ENCODE measurements at places on chromosomes 2 and 18.

GRCh38 chr2:148948868-148949267 is 73.8 kb downstream of the KIF5C start:
- no peak for DNase-seq

DNA sequence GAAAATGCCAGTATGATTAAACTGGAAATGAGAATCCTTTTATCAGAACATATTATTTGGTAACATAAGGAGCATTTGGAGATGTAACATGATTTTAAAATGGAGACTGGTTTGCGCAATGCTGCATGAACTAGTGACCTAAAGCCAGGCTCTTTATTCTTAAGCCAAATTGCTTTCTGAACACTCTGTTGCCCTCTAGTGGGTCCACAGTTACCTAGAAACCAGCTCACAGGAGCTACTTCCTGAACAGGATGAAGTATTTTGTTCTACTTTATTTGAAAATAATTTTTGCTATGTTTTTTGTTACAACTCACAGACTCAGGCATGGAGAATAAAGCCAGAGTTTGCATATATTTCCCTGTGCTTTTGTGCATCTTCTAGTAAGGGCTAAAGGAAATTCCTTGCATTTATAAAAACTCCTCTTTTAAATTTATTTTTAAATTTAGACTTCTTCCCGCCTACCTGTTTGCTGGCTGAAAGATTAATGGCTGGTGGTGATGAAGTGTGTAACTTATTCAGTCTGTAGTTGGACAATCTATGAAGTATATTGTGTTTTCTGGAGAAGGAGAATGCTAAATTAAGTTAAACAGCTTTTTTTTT is 146.7 kb downstream of the PARD3B start:
- DNase-seq, result peak; percentile 52

DNA sequence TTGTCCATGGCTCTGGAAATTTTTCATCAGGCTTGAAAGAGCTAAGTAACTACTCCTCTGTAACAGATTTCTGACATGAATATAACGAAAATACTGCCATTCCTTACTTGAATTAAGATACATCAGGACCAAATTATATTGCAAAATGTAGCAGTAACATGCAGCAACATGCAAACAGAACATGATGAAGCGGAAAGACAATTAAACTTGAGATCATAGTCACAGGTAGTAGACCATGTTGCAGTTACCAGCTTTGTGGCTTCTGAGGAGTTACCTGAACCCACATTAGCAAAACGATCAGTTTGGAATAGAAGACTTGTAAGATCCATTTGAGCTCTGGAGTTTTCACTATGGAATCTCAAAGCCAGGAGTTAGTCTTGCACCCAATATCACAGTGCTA is 76.2 kb downstream of the MREG start:
- no peak for DNase-seq

DNA sequence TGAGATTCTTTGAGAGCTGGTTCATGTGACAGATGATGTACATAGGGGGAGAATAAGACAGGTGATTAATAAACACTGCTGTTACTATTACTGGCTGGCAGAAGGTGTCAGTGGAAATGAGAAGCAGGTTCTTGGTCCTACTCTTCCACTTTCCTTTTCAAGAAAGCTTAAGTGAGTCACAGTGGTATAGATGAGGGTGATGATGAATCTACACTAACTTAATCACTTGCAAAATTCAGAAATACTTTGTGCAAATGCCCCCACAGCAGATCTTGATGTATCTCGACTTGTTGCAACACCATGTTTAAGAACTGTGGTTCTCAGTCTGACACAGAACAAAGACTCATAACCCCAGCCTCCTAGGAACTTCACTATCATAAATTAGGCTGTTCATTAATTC is 35.9 kb upstream of the MGAT5 start:
- no peak for DNase-seq

DNA sequence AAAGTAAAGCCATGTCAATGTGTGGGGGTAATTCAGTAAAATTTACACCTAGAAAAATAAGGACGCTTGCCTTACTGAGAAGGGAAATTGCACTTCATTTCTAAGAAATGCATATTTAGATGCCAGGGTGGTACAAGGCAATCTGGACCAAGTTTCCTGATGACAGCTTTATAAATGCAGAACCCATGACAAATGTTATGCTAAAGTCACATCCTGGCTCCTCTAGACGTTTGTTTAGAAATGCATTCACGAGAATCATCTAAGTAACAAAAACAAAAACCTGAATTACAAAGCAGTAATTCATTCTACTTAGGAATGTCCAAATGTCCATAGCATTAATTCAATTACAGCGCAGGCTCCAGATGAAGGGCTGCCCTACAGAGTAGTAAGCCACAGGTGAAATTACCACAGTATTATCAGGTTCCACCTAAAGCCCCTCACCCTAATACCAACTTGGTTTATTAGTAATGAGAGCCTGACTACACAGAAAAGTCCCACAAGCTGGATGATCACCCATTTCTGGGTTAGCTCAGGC is 49.8 kb downstream of the REV1 start:
- DNase-seq, result no peak

- peak; percentile 72 for DNase-seq
These were observed 193.0 kb upstream of the RGPD4 start for GRCh38 chr2:107633580-107634147.

DNA sequence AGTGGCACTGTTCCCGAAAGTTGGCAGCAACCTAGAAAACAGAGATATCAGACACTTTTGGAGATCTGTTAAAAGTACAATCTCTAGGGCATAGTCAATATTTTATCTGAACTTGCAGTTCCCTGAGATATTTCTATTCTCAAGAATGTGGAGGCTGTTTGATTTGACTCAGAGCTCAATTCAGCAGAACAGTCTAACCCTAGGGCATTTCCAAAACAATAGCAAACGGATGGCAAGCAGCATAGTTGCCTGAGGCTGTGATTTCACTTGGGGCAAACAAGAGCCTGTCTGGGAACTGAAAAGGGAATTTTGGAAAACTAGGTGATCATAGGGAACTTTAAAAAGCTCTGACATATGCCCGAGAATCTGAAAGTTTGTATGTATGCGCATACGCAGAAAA is 772.8 kb upstream of the LRRTM1 start:
- no peak for DNase-seq

DNA sequence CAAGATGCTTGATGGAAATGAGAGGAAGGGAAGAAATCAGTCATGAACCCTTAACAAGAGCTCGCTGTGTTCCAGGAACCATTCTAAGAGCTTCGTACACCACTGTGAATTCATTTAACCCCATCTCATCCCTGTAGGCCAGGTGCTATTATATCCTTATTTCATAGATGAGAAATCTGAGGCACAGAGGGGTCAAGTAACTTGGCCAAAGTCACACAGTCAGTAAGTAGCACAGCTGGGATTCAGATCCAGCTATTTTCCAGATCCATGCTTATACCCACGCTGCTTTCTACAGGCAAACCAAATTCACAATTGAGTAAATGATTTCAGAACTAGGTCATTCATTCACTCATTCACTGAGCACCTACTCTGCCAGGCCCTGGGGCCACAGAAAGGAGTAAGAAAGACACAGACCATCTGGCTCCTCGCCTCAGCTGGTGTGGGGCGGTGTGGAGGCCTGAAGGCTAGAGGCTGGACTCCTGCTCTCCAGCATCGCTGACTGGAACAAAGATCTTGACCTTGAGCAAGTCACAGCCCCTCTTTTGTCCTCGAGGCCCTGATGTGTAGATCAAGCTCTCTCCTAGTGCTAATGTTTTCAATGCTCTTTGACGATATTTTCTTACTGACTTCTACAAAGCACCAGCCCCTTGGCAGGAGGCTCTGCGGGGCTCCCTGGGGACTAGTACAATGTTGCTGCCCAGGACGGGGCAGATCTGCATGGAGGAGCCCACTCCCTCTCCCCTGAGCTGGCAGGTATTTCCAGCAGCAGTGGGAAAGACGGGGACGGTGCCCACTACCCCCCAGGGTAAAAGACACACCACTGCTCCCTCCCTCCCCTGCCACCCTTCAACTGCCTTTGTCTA is 26.5 kb downstream of the STEAP3 start:
- no peak for DNase-seq

GRCh38 chr18:36398419-36398818 is 100.9 kb downstream of the FHOD3 start:
- DNase-seq, result no peak
